AG09309 (cell line): ENCODE measurements at places on chromosomes 11 and 22.

GRCh38 chr11:134052395-134052987, 16.4 kb upstream of the JAM3 start:
- no peak for DNase-seq

DNA sequence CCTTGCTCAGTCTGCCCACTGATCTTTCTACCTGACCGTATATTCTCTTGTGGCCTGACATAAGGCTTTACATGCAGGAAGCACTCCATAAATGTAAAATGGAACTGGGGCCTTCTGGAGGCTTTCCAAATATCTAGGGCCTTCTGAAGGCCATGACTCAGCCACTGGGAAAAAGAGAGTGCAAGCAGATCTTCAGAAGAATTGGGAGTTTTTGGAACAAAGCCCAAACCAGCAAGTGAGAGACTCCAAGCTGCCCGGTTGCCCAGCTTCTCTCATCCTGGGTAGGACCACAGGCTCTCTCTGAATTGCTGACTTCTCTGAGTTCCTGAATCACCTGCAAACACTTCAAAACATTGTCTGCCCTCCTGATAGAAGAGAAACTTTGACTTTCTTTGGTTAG, 107.9 kb upstream of the BMAL1 start:
- DNase-seq = peak; percentile 67

DNA sequence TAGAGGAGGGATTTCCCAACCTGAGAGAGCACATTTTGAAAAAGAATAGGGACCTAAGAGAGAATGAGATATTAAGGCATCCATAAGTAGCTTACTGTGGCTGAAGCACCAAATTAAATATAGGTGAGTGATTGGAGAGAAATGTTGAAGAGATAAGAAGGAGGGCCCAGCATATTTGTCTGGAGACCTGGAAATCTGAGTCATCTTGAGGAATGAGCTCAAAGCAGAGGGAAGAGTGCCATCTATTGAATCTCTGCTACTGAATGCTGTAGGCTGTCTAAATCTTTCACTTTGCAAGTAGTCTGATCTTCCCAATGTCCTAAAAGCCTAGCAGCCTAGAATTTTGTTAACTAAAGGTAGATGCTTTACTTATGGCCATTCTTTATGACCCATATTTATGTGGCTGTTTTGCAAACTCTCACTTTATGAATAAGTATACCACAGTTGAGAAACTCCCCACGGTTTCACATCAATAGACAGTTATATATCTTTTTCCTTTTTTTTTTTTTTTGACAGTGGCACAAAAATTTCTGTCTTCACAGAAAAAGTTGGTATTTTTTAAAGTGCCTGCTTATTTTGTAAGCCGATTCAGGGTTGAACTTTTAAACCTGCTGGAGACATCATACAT, 2093.5 kb downstream of the LRRC4C start:
- no peak for DNase-seq

DNA sequence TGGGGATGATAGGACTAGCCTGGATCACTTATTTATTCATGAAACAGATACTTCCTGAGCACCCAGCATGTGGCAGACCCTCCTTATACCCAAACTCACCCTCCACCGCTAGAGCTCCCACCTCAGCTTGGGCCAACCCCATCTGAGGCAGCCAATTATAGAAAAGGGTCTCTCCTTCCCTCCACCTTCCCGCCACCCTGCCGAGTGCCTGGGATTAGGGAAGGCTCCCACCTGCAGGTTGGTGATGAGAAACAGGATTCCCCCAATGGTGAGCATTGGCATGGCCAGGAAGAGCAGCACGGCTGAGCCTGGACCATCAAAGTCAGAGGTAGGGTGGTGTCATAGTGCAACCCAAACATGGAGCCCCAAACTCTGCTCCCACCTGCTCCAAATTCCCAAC, 5.9 kb downstream of the SLC43A3 start:
- no peak for DNase-seq

GRCh38 chr11:100793525-100793924, 106.4 kb downstream of the ARHGAP42 start:
- no peak for DNase-seq

- DNase-seq = no peak
Measured at GRCh38 chr11:68687311-68687710, 3.0 kb downstream of the GAL start.

GRCh38 chr11:65528819-65529350, 4.0 kb downstream of the SCYL1 start:
- DNase-seq = no peak

GRCh38 chr22:29004647-29005371, 56.8 kb downstream of the C22orf31 start:
- no peak for DNase-seq

- no peak for DNase-seq
Measured at GRCh38 chr22:50031189-50032091, 18.9 kb upstream of the IL17REL start.

DNA sequence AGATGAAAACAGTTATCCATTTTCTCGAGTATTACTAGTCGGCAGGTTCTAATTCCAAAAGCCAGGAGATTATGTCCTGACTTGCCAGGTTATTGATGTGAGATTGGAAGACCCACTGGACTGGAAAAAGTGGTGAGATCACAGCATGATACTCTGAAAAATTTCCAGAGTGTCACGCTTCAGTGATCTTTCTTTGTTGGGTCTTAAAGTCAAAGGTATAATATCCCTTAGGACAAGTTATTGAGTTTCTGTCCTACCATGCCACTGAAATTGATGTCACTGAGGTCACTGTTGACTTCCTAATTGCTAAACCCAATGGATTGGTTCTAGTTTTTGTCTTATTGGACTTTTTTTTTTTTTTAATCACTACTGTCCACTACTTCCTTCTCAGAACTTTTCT, 104.5 kb upstream of the GRAMD1B start:
- DNase-seq = no peak

DNA sequence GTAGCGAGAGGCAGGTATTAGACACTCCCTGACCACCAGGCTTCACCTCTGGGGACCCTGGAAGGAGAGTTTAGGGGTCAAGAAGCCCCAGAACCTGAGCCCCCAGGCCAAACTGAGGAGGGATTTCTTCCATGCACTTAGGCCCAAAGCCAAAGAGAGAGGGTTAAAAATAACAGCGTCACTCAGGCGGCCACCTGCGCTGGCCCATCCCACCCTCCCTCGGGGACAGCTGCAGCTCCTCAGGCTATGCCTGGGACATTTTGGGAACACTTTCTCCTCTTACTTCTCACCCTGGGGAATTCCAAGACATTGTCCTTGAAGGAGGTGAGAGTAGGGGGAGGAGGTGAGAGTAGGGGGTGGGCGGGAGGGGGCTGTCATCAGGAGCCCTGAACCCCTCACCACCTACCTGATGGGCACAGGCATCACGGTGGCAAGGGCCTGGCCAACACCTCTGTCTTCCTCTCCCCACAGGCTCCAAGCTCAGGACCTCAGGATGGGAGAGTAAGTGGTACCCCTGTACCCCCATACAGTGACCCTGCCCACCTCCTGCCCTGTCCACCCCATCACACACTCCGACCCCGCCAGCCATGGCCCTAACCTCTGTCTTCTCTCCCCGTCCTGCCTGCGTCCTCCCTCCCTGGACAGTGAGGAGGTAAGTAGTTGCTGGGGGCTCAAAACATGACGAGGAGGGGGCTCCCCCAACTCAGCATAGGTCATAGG, 583 bp downstream of the TNNI2 start:
- DNase-seq = no peak

DNA sequence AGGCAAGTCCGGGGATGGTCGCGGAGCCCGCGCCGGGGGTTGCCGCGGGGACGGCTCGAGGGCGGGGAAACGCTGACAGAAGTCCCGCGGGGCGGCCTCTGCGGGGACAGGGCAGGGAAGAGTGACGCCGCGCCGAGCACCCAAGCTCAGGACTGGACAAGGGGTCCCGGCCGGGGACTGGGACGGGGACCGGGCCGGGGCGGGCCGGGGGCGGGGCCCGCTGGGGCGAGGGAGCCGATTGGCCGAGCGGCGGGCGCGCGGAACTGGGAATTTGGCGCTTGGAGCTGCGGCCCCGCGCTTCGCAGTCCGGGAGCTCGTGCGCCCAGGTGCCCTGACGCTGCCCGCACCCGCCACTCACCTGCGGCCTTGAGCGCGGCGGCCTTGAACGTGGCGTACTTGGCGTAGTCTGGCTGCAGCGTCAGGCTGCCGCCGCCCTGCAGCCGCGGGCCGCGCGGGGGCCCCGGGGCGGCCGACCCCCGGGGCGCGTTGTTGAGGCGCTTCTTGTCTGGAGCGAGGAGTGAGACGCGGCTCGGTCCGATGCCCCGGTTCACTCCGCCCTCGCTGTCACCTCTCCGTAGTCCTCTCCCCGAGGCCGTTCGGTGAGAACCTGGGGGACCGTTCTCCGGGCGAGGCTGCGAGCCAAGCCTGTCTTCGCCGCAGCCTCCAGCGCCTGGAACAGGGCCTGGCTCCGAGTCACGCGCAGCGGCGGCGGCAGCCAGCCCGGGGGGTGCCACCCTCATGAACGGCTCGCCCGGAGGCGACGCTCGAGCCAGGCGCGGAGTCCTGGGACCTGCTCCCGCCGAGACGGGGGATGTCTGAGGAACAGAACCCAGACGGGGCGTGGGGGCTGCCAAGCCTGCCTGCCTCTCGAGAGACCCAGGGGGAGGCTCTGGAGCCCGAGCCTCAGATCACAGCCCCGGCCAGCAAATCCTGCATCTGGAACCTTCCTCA, 4.5 kb downstream of the SHISA8 start:
- DNase-seq = no peak

- no peak for DNase-seq
Measured at GRCh38 chr22:35597692-35598395, 19.3 kb downstream of the MB start.

DNA sequence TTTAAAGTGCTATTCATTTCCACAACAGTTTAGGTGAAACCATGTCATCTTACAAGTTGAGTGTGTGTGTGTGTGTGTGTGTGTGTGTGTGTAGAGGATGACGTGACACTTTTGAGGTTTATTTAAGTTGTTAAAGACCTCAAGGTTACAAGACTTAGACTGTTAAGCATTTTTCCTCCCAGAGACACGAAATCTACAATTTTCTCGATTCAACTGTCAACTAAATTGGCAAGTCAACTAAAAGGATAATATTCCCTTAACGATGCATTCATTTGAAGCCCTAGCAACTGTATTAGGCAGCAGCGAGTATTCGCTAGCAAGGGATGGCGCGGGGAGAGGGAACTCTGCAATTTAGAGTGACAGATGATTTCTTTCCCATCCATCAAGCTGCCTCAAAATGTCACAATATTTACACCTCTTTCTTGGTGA, 17.6 kb upstream of the BDNF start:
- DNase-seq = no peak

- no peak for DNase-seq
Measured at GRCh38 chr11:74471037-74471436, 3.7 kb upstream of the KCNE3 start.

GRCh38 chr11:43440486-43440885, 81.8 kb downstream of the TTC17 start:
- no peak for DNase-seq

- no peak for DNase-seq
Measured at GRCh38 chr11:6411594-6412031, 7.3 kb downstream of the APBB1 start.

DNA sequence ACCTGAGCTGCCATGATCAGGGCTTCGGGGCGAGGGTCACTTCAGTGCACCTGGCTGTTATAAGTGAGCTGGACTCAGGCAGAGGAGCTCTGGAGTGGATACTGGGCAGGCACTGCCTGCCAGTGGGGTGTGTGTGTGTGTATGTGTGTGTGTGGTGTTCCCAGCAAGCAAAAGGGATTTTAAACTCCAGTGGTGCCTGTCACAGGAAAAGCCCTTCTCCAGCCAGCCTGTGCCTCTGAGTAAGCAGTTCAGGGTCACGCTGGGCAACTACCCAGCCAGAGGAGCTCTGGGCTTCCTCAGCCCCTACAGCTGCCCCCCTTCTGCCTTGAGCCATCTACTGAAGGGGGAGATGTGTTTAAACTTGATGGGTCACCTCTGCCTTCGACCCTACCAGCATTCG, 109.0 kb downstream of the OSBP2 start:
- no peak for DNase-seq

DNA sequence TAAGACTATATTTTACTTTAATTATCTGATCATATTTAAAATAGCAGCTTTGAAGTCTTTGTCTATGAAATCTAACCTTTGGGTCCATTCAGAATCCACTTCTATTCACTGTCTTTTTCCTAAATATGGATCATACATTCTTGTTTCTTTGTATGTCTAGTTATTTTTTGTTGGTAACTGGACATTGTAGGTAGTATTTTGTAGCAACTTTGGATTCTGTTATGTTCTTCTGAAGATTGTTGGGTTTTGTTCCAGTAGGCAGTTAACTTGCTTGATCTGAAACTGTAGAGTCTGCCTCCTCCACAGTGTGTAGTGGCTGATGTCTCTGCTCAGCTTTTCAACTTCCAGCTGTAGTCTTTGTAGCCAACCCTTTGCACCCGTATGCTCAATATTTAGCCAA, 37.5 kb upstream of the GAL start:
- DNase-seq = no peak

GRCh38 chr22:49855251-49855911, 1.7 kb downstream of the ZBED4 start:
- DNase-seq = no peak

GRCh38 chr11:11545285-11546275, 76.2 kb downstream of the GALNT18 start:
- no peak for DNase-seq

DNA sequence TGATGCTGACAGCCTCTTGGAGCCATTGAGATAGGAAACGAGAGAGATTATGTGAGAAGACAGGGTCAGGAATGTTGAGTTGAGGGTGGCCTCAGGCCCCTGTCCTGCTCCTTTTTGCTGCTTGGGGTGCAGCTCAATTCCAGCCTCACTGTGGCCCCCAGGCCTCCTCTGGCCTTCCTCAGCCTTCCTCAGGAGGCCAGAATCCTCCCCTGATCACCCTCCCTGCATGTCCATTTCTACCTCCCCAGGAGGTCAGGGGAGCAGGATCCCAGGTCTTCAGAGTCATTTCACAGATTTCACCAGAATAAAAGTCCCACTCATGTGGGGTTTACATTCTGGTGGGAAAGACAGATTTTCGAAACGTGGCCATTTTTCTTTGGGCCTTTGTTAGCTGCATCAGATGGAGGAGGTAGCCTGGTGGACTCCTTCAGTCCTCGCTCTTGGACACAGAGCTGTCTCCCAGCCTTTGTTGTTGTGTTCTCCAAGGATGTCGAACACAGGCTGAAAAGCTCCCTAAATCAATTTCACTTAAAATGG, 2.2 kb upstream of the KCNQ1OT1 start:
- no peak for DNase-seq

DNA sequence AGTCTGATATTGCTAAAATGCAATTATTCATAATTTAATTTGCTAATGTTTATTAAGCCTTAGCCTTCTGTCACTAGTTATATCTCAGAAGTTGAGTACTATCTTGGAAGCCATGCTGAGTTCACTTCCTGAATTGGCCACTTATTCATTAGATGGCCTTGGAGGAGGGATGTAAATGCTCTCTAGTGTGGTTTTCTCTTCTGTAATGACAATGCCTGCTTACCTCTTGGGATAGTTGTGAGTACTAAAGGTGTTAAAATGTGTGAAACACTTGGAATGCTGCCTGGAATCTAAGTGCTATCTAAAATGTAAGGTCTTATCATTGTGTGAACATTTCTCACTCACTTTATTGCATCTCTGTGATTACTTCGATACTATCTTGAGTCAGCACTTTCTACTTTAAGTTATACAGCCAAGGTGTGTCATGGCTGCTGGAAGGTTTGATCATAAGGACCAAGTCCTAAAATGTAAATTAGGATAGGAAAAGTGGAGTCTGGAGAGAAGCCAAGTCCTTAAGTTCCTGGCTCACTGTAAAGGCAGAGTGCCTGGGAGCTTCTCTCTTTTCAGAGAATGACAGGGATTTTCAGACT, 12.4 kb downstream of the GLYATL2 start:
- no peak for DNase-seq
